ENCODE measurements at places on chromosomes 16 and 17. TPM values are rescaled to one million over a fixed set of nuclear protein-coding genes. Genes with fewer than 3 reads are reported as not detected.

The PRSS33 gene
- polyA plus RNA-seq: 0.03 TPM

The TEX19 gene
- polyA plus RNA-seq: not detected

The HOXB1 gene
- not detected for polyA plus RNA-seq

The NEUROD2 gene
- polyA plus RNA-seq: not detected

The CTRB1 gene
- polyA plus RNA-seq: 0.27 TPM

The CD300LG gene
- polyA plus RNA-seq: not detected

The EFCAB13 gene
- 9.0 TPM for polyA plus RNA-seq

The VMO1 gene
- 6.9 TPM for polyA plus RNA-seq

The NLRC3 gene
- 1.9 TPM for polyA plus RNA-seq

The EEF2K gene
- 7.1 TPM for polyA plus RNA-seq

The REXO5 gene
- 0.54 TPM for polyA plus RNA-seq

The OTOP3 gene
- 31.8 TPM for polyA plus RNA-seq
